ENCODE measurements at places on chromosomes 16 and 17. TPM values are rescaled to one million over a fixed set of nuclear protein-coding genes. Genes with fewer than 3 reads are reported as not detected.
A peak's percentile ranks its signal among the peaks of the same experiment; 100 is the strongest.

The SPATA32 gene
- total RNA-seq: 0.20 TPM

The CHRNE gene
- total RNA-seq: 0.33 TPM

The RUNDC3A gene
- total RNA-seq: not detected

- H3K36me3 ChIP-seq: no peaks in the 10 kb centered on the region
- H3K27ac ChIP-seq: no peak overlapping the region
- peak; percentile 36 for DNase-seq
- peaks cover 7% of the 10 kb centered on the region for H3K4me1 ChIP-seq
- no peak overlapping the region for H3K4me3 ChIP-seq
Measured at GRCh38 chr17:14359163-14360020, 58.5 kb downstream of the HS3ST3B1 start.

DNA sequence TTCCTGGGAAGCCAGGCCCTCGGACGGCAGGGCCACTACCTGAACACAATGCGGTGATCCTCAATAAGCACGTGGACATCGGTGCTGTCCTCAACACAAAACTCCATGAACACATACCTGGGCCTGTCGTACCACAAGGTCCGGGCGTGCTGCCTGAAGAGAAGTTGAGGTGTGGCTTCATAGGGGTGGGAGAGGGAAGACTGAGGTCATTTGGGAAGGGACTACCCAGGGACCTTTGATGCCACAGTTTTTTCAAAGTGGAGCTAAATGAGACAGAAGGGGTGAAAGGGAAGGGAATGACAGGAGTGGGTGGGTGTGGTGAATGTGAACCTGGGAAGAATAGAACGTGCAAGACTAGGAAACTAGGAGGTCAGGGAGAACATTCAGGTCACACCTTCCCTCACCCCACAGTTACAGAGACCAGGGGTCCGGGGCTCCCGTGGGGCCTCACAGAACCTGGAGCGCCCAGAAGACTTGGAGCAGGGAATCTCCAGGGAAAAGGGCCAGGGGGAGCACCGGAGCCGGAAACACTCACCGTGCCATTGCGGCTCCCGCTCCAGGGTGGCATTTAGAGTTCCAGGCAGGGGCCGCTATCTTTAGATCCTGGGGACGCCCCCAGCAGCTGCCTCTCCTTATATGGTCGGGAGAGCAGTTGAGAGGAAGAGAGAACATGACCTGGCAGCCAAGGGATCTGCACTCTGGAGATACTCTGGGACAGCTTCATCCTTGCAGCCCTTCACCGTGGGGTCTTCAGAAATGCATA is at the start of gene PTGES3L:
Gene PTGES3L, minus strand, starts transcription at position 570 of the 763 bp plus-strand sequence. Its CDS starts 27 bp downstream, at position 543.
- peak within 1 kb of the TSS; percentile 98 for H3K4me3 ChIP-seq
- H3K27ac ChIP-seq: peak within 1 kb of the TSS; percentile 87
- no peaks in the 10 kb centered on the region for H3K27me3 ChIP-seq
- H3K4me1 ChIP-seq: peaks cover 35% of the 10 kb centered on the region
- peaks cover 16% of the 10 kb centered on the region for H3K36me3 ChIP-seq

GRCh38 chr16:23148166-23148512 is 1.1 kb downstream of the USP31 start:
- H3K27me3 ChIP-seq: peaks cover 3% of the 10 kb centered on the region
- DNase-seq: no peak
- H3K4me3 ChIP-seq: peak overlapping the region; percentile 88
- peak overlapping the region; percentile 61 for H3K27ac ChIP-seq
- H3K4me1 ChIP-seq: peaks cover 30% of the 10 kb centered on the region

Data from activated CD4-positive, alpha-beta memory T cell treated with anti-CD3 and anti-CD28 coated beads, Interleukin-2, amount 10 ng/mL, durations not matched to agents 7 days and 5 days (primary cell).